ENCODE measurements at places on chromosomes 2 and 18.

DNA sequence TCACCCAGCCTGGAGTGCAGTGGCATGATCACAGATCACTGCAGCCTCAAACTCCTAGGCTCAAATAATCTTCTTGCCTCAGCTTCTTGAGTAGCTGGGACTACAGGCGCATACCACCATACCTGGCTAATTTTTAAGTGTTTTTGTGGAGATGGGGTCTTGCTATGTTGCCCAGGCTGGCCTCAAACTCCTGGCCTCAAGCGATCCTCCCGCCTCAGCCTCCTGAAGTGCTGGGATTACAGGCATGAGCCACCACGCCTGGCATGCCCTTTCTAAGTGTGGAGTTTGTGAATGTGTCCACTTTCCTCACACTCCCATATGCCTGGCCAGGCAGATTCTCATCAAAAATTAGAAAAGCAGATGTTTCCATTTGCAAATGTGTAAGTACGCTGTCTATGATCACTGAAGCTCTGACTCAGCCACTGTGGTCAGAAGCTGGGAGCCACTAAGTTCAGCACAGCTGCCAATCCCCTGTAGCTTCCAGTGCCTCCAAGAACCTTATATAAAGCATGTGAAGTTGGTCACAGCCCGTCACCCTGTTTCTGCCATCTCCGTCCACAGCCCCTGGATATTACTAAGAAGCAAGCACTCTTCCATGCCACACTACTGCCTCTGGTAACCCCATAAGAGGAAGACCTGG lies 155.4 kb downstream of the FAM210A start:
- DNase-seq = peak; percentile 34

GRCh38 chr2:236794176-236794957 lies 224.7 kb downstream of the ACKR3 start:
- no peak for DNase-seq

DNA sequence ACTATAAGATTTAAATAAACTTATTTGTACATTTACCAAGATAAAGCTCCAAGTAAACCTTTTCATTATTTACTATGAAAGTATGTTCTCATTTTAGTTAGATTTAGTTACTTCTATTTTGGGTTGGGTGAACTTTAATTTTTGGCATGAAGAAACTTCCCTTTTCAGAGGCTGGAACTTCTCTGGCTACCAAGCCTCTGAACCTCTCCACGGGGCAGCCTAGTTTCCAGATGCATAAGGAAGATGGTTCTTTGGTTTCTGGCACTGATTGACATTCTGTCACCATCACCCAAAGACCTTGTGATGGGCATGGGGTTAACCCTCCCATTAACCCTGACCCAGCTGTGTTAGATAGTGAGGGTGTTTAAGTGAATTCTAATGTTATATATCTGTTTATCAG lies 17.1 kb downstream of the PSD4 start:
- no peak for DNase-seq

- DNase-seq = no peak
Measured at GRCh38 chr2:70894765-70895164, 40.9 kb upstream of the ATP6V1B1 start.

- no peak for DNase-seq
Measured at GRCh38 chr2:209970711-209971110, 31.7 kb upstream of the RPE start.

- DNase-seq = no peak
Measured at GRCh38 chr2:119082821-119083400, 75.6 kb downstream of the C1QL2 start.

DNA sequence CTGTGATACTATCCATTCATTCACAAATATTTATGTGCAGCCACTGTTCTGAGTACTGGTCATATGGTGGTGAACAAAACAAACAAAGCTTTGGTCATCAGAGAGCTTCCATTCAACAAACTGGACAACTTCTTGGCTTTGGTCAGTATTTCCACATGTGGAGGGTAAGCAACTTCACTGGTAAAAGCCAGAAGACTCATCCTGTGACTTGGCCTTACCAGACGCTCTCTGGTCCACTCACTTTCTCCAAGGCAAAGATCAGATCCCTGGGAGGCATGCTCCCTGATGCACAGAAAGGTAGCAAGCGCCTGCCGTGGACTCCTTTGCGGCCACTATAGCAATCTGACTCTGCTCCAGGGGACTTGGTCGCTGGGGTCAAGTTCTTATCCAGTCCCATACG lies 179.5 kb downstream of the EN1 start:
- DNase-seq = peak; percentile 74

GRCh38 chr2:38500283-38500634 lies 102.5 kb downstream of the HNRNPLL start:
- DNase-seq = no peak

GRCh38 chr2:31397094-31397493 lies 17.4 kb downstream of the XDH start:
- DNase-seq = peak; percentile 34

DNA sequence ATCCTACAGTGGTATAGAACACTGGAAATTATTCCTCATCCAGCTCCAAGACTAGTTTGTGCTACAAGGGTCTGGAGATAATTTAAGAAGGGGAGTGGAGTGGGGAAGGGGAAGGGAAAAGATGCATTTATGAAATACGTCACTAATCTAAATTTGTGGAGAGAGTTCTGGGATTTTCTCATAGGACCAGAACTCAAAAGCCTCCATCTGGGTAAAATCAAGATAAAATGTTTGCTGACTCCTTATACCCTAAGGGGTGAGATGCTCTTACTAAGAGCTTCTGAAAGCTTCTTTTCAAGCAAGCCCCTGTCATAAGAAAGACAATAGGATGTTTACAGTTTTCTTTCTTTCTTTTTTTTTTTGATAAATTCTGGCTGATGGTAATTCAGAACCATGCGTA lies 88.5 kb upstream of the RBMS1 start:
- no peak for DNase-seq

GRCh38 chr2:27296481-27296880 lies 11.8 kb downstream of the UCN start:
- no peak for DNase-seq

DNA sequence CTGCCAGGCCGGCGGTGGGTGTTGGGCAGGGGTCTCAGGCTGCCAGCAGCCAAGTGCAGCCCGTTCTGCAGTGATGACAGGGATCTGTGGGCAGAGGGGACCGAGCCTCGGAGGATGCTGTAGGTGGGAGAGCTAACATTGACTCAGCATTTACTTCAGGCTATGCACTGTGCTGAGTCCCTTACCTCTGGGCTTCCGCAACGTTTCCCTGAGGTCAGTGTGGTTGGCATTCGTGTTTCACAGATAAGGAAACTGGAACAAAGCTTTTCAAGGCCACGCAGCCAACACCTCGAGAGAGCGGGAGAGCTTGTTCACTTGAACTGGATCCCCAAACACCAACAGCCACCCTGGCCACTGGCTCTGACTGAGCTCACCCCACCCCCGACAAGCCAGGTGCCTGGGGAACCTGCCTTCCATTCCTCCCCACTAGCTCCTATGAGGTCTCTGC lies 839 bp upstream of the GPR148 start:
- DNase-seq = no peak

Measured in M059J (cell line).